Progenitor cell of endocrine pancreas (in vitro differentiated cells): ENCODE measurements at places on chromosomes 6 and 20.

DNA sequence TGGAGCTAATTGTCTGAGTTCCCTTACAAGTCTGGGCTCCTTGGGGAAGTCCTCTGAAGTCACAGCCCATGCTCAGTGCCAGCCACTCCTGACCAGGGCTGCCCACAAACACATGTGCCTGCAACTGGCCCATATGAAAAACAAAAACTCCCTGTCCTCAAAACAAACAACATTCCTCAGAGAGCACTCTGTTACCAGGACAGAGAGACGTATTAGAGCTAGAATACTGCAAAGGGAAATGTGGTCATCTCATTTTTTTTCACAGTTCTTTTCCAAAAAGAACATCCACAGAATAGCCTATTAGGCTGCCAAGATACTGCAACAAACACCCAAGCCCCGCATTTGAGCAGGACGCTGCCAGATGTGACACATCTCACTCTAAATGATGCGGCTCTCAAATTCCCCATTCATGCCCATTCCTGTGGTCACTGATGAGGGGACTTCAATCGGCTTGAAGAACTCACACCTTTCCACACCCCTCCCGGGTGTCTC is 71.1 kb downstream of the SLC22A23 start:
- no peak for DNase-seq

- DNase-seq: no peak
Observed at GRCh38 chr6:14762077-14762476, 483.8 kb upstream of the JARID2 start.

DNA sequence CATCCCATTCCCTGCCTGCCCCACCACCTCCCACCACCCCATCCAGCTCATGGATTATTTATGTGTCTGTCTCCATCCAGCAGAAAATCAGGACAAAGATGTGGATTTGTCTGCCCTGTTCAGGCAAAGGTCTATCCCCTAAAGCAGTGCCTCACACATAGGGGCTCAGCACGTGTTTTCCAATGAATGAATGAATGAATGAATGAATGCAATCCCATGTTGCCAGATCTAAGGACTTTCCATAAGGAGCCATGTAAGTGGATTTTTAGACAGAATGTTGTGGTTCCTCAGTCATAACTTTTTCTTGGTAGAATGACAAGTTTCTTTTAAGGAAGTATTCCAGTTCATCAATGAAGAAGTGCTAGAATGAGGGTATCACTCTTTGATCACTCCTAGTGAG is 133.7 kb downstream of the RNASET2 start:
- DNase-seq: no peak

GRCh38 chr6:136751522-136751956 is 40.7 kb downstream of the MAP3K5 start:
- DNase-seq: no peak

DNA sequence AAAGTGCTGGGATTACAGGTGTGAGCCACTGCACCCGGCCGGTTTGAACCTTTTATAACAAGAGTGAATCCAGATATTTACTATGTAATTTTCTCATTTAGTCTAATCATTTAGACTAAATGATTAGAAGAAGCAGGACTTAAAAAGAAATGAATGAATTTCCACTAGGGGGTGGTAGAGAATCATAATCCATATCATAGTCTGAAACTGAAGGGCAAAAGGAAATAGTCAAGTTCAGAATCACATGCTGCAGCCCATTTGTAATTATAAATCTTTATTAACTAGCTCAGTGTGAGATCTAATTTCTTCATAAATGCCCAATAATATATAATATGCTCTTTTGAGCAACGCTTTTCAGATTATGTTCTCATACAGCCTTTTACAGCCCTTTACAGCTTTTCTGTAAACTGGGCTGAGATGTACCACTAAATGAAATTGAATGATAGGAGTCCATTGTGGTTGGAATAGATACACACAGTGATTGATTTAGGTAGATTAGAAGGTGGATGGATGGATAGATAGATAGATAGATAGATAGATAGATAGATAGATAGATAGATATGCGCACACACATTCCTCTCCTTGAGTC is 31.8 kb downstream of the PSMB9 start:
- no peak for DNase-seq

DNA sequence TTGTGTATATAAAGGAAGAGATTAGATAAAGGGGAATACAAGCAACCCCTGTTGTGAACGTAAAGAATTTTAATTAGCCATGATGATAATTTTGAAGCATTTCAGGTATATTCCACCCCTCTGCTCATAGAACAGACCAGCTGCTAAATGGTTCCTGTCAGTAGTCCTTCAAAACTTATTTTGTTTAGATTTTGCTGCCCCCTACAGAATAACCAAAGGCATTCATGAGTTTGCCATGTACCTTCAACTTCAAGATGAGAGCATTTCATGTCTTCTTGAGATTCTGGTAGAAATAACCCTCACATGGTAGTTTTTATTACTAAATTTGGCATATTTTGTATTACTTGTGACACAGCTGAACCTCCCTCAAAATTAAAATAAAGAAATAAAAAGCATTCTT is 1586.7 kb downstream of the HACE1 start:
- no peak for DNase-seq

DNA sequence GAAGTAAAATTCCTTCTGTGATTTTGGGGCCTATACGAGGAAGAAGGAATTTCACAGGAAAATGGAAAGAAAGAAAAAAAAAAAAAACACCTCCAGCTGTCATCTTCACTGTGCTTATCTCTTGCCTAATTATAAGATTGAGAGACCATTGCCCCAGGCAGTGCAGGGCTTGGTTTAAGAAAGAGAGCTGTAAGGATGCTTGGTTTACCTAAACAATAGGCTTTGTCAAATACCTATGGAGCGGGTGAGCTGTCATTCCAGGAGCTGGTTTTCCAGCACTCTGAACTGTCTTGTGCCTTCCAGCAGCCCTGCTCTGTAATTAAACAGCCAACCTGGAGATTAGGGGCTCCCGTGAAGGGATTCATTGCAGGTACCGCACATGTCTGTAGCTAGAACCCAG is 137.8 kb downstream of the EDN3 start:
- DNase-seq: no peak
